Thymus (tissue), 14 donors: ENCODE measurements at places on chromosomes 3 and 15. TPM values are rescaled to one million over a fixed set of nuclear protein-coding genes. Genes with fewer than 3 reads are reported as not detected.

- H3K27me3 ChIP-seq = no peaks in the 10 kb centered on the region
- no peak overlapping the region for H3K4me3 ChIP-seq
- DNase-seq = no peak
- H3K27ac ChIP-seq = no peak overlapping the region
Measured at GRCh38 chr3:20870106-20870899, 684.3 kb upstream of the SGO1 start.

TM4SF18 gene
- 0.66 TPM for polyA plus RNA-seq

DNA sequence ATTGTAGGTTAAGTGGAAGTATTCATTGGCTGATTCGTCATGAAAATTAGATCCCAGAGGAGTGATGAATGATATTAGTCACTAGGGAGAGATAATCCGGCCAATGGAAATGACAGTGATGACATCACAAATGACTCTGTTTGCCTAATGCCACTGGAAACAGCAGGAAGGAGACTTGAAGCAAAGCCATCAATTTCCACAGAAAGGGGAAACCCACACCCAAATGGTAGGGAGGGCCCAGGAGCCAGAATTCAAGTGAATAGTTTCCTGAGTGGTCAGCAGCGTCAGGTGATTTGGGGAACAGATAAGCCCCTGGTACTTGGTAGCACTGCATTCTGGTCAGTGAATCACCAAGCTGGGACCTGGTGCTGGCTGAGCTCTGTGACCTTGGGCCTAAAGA lies 3.3 kb upstream of the ADAMTS9 start:
- H3K27ac ChIP-seq = no peak overlapping the region
- no peaks in the 10 kb centered on the region for H3K36me3 ChIP-seq
- DNase-seq = no peak
- peaks cover 25% of the 10 kb centered on the region for H3K27me3 ChIP-seq
- H3K4me1 ChIP-seq = no peaks in the 10 kb centered on the region
- H3K4me3 ChIP-seq = no peak overlapping the region

CCR9 gene
- polyA plus RNA-seq = 133 TPM

- peak overlapping the region; percentile 54 for H3K27ac ChIP-seq
- no peak overlapping the region for H3K4me3 ChIP-seq
- DNase-seq = peak; percentile 71
- no peaks in the 10 kb centered on the region for H3K36me3 ChIP-seq
- H3K4me1 ChIP-seq = peaks cover 58% of the 10 kb centered on the region
Measured at GRCh38 chr3:13045904-13046568, 27.2 kb downstream of the IQSEC1 start.
